Osteocyte (in vitro differentiated cells): ENCODE measurements at places on chromosomes 11 and 22. TPM values are rescaled to one million over a fixed set of nuclear protein-coding genes. Genes with fewer than 3 reads are reported as not detected.

DNA sequence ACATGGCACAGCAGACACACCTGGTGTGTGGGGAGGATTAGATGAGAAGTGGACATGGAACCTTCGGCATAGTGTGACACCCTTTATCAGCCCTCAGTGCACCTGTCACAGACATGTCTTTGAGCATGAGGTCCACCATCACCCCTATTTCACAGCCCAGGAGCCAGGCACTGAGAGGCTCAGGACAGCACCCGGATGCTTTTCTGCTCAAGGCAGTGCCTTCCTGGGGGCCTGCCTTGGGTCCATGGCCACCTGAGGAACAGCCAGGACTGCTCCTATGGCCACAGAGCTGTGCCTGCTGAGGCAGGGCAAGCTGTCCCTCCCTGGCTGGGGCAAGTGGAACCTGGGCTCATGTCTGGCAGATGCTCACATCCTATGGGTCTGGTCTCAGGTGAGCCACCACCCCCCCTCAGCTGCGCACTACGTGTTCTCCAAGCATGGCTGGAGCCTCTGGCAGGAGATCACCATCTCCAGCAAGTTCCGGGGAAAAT is 75.8 kb downstream of the MORC2 start:
- no peaks in the 10 kb centered on the region for H3K4me1 ChIP-seq
- H3K27ac ChIP-seq = no peak overlapping the region
- peak; percentile 78 for DNase-seq
- no peak overlapping the region for H3K4me3 ChIP-seq
- H3K27me3 ChIP-seq = no peaks in the 10 kb centered on the region
- H3K36me3 ChIP-seq = no peaks in the 10 kb centered on the region

- H3K36me3 ChIP-seq = peaks cover 16% of the 10 kb centered on the region
- no peak overlapping the region for H3K4me3 ChIP-seq
- no peaks in the 10 kb centered on the region for H3K4me1 ChIP-seq
- no peaks in the 10 kb centered on the region for H3K27me3 ChIP-seq
Observed at GRCh38 chr11:77967121-77967520, 27.3 kb downstream of the INTS4 start.

DNA sequence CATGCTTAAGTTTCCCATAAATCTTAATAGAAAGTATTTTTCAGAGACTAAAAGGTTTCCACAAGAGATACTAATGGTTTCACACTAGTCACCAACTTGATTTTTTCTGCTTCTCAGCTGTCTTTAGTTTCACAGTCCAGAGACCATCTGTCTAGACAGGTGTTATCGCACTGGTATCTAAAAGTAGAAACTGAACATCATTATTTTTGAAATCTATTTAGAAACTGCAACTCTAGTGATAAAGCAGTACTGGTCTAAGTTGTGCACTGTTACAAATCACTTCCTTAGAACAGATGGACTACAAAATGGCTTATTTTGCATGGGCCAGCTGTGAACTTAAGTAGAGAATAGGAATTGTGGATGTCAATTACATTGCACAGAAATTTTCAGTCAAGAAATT is 78.0 kb downstream of the CNTN5 start:
- no peak overlapping the region for H3K4me3 ChIP-seq
- H3K36me3 ChIP-seq = no peaks in the 10 kb centered on the region
- no peaks in the 10 kb centered on the region for H3K27me3 ChIP-seq
- no peaks in the 10 kb centered on the region for H3K4me1 ChIP-seq
- no peak overlapping the region for H3K27ac ChIP-seq
- DNase-seq = no peak

GRCh38 chr11:72244060-72244360 is at the start of gene PHOX2A:
TSS of gene PHOX2A (minus strand) at chr11:72244176. CDS start at chr11:72244004, 172 bp downstream.
- DNase-seq = no peak
- peak within 1 kb of the TSS; percentile 56 for H3K4me3 ChIP-seq
- peaks cover 18% of the 10 kb centered on the region for H3K4me1 ChIP-seq
- H3K27ac ChIP-seq = no peak within 1 kb of the TSS
- H3K36me3 ChIP-seq = peaks cover 5% of the 10 kb centered on the region
- H3K27me3 ChIP-seq = peaks cover 27% of the 10 kb centered on the region

DNA sequence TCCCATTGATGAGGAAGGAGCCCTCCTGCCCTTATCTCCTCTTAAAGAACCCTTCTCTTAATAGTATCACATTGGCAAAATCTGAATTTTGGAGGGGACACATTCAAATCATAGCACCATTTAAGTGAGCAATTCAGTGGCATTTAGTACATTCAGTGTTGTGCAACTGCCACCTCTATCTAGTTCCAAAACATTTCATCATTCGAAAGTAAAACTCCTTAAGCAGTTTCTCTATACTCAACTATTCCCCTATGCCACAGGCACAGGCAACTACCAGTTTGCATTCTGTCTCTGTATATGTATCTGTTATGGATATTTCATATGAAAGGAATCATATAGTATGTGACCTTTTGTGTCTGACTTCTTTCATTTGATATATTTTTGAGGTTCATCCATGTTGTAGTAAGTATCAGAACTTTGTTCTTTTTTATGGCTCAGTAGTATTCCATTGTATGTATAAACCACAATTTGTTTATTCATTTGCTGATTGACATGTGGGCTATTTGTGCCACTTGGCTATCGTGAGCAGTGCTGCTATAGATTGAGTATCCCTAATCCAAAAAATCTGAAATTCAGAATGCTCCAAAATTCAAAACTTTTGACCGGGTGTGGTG is 22.9 kb downstream of the FAR1 start:
- no peak overlapping the region for H3K27ac ChIP-seq
- H3K4me3 ChIP-seq = no peak overlapping the region
- H3K27me3 ChIP-seq = no peaks in the 10 kb centered on the region
- H3K4me1 ChIP-seq = peaks cover 12% of the 10 kb centered on the region
- DNase-seq = no peak

DDI1 gene
- not detected in 2 replicates for total RNA-seq

LRFN4 gene
- total RNA-seq = 41.7 and 45.0 TPM in 2 replicates

GRCh38 chr22:40680819-40681183 is 1.5 kb downstream of the MCHR1 start:
- no peak for DNase-seq
- peaks cover 30% of the 10 kb centered on the region for H3K4me1 ChIP-seq
- H3K36me3 ChIP-seq = no peaks in the 10 kb centered on the region
- no peak overlapping the region for H3K27ac ChIP-seq
- H3K4me3 ChIP-seq = no peak overlapping the region

DNA sequence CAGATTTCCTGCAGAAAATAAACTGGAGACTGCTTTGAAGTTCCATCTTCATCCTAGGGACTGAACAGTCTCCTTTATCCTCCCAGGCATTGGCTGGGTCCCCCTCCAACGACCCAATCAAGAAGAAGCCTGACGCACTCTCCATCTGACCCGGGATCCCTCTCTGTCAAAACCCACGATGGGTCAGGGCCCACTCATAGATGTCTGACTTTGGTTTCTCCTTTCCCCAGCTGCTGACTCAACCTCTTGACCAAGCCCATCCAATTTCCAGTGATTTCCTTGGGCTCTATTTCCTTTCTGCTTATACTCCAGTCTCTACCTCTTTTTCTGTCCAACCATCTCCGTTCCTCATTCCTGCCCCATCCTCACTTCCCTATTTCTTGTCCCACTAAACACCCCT is 189.7 kb downstream of the MIAT start:
- H3K4me3 ChIP-seq = no peak overlapping the region
- peak; percentile 34 for DNase-seq
- peaks cover 3% of the 10 kb centered on the region for H3K36me3 ChIP-seq
- no peak overlapping the region for H3K27ac ChIP-seq

DNA sequence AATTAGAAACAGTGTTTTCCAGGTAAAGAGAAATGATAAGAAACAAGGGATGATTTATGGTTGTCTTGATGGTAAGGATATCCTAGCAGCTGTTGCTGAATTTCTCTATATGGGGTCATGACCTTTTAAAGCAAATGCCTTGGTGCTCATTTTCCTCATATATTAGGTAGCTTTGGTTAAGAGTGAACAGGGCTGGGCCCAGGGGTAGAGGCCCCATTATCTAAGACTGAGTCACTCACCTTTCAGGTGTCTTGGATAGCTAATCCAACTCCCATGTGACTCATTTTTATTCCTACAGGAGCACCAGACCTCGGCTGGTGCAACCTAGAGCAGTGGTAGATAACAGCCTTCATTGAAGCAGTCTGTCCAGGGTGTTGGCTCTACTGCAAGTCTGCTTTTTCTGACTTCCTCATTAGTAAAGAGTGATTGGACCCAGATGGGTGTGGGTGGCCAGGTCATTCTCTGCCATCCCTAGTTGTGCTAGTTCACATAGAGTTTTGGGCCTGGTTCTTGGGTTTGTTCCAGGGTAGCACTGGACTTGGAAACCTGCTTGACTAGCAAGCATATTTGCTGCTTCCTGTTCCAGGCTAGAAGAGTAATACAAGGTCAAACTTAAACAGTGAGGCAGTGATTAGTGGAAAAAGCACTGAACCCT is 37.4 kb downstream of the CTNND1 start:
- H3K36me3 ChIP-seq = peaks cover 52% of the 10 kb centered on the region
- H3K27me3 ChIP-seq = no peaks in the 10 kb centered on the region
- peaks cover 34% of the 10 kb centered on the region for H3K4me1 ChIP-seq

GRCh38 chr11:3128356-3129180 is 36.5 kb downstream of the OSBPL5 start:
- H3K36me3 ChIP-seq = peaks cover 4% of the 10 kb centered on the region
- H3K4me1 ChIP-seq = peaks cover 6% of the 10 kb centered on the region
- no peak overlapping the region for H3K27ac ChIP-seq
- DNase-seq = no peak

TLCD5 gene
- total RNA-seq = 10.9 and 11.6 TPM in 2 replicates

- H3K27me3 ChIP-seq = no peaks in the 10 kb centered on the region
- no peak overlapping the region for H3K27ac ChIP-seq
- no peaks in the 10 kb centered on the region for H3K36me3 ChIP-seq
Observed at GRCh38 chr11:91239359-91239758, 985.3 kb upstream of the FAT3 start.

GRCh38 chr11:35488117-35488516 is 37.3 kb downstream of the PAMR1 start:
- H3K4me3 ChIP-seq = no peak overlapping the region
- no peak for DNase-seq
- peaks cover 2% of the 10 kb centered on the region for H3K36me3 ChIP-seq
- H3K4me1 ChIP-seq = peaks cover 26% of the 10 kb centered on the region
- H3K27ac ChIP-seq = no peak overlapping the region

GRCh38 chr22:29690476-29690875 is 29.3 kb upstream of the CABP7 start:
- peaks cover 22% of the 10 kb centered on the region for H3K36me3 ChIP-seq
- H3K4me1 ChIP-seq = peaks cover 12% of the 10 kb centered on the region
- H3K27ac ChIP-seq = no peak overlapping the region

DNA sequence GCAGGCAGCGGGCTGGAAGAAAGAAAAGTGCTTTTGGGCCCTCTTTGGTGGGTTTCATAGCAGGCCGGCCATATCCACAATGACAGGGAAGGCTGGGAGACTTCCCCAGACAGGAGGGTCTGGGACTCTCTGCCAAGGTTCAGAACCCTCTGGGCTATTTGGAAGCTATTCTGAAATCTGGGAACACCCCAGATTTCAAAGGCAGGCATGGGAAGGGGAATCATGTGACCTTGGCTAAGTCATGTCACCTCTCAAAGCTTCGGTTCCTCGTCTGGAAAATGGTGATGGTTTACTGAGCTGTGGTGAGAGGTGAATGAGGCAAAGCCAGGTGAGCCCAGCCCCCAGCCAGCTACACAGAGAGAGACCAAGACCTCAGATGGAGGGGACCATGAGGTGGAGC is 4.6 kb downstream of the CASTOR1 start:
- DNase-seq = no peak
- peaks cover 9% of the 10 kb centered on the region for H3K4me1 ChIP-seq
- no peak overlapping the region for H3K27ac ChIP-seq
- no peak overlapping the region for H3K4me3 ChIP-seq
